ENCODE measurements at places on chromosomes 12 and 14.

GRCh38 chr12:126359216-126359615 is 1294.0 kb downstream of the AACS start:
- DNase-seq: no peak

GRCh38 chr14:71613168-71613567 is 319.1 kb upstream of the RGS6 start:
- no peak for DNase-seq

- no peak for DNase-seq
Observed at GRCh38 chr12:107349008-107349747, 255.8 kb upstream of the CRY1 start.

GRCh38 chr12:129579879-129580278 is 323.9 kb downstream of the TMEM132D start:
- DNase-seq: no peak

DNA sequence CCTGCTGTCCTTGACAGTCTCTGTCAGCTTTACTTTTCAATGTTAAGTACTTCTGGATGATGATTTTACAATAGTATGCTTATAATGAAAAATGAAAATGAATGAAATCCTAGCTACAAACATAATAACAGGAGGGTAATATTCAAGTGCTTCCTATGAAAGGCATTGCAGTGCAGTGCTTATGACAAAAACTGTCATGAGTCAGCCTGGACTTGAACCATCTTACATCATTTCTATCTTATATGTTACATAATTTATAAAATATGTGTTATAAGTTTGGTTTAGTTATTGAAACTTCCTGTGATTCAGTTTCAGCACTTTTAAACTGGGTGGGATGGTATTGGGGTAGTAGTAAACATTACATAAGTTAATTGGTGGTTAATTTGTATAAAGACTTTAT is 451.7 kb downstream of the TMEM117 start:
- DNase-seq: no peak

Measured in stimulated activated CD8-positive, alpha-beta memory T cell treated with anti-CD3 and anti-CD28 coated beads, Interleukin-7, amount 100 ng/mL, for 4 hours (primary cell).